ENCODE measurements at places on chromosomes 7 and 10. TPM values are rescaled to one million over a fixed set of nuclear protein-coding genes. Genes with fewer than 3 reads are reported as not detected.

PIP gene
- polyA plus RNA-seq = not detected

- DNase-seq = no peak
These were observed 166.1 kb downstream of the GRK5 start for GRCh38 chr10:119373294-119374102.

MYL10 gene
- 17.3 TPM for polyA plus RNA-seq

LAMB4 gene
- 0.21 TPM for polyA plus RNA-seq
